ENCODE measurements at places on chromosomes 12 and 14.

DNA sequence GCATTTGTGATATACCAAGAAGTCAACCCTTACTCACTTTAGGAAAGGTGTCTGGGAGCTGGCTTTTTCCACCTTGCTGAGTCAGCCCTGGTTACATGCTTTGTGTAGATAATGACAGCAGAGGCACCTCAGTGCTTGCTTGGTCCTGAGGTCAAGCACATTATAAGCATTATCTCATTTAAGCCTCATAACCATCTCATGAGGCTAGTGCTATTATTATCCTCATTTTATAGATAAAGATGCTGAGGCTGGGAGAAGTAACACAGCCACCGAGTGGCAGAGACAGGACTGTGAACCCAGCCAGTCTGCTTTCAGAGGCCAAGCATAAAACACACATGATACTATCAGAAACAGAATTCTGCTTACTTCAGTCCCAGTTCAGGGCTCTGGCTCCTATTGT lies 29.4 kb downstream of the MAX start:
- no peak for DNase-seq

- DNase-seq: peak; percentile 84
These were observed at the start of gene MIPOL1 for GRCh38 chr14:37197421-37198272. TSS of gene MIPOL1 (plus strand) at chr14:37197937. CDS start at chr14:37247889, 49,952 bp downstream.

DNA sequence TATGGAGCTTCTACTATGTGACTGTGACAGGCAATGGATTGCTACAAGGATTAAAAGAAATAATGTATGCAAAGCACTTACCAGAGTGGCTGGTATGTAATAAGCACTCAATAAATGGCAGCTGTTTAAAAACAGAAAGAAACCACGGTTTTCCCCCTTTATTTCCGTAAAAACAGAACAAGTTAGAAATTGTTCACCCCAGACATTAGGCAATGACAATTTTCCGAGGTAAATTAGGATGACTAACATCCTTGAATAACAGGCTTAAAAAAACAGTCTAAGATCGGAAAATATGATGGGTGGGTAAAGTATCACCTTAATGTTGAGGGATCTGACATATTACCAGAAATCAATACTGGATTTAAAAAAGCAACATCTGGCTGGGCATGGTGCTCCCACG lies 20.9 kb upstream of the CNIH1 start:
- DNase-seq: no peak

DNA sequence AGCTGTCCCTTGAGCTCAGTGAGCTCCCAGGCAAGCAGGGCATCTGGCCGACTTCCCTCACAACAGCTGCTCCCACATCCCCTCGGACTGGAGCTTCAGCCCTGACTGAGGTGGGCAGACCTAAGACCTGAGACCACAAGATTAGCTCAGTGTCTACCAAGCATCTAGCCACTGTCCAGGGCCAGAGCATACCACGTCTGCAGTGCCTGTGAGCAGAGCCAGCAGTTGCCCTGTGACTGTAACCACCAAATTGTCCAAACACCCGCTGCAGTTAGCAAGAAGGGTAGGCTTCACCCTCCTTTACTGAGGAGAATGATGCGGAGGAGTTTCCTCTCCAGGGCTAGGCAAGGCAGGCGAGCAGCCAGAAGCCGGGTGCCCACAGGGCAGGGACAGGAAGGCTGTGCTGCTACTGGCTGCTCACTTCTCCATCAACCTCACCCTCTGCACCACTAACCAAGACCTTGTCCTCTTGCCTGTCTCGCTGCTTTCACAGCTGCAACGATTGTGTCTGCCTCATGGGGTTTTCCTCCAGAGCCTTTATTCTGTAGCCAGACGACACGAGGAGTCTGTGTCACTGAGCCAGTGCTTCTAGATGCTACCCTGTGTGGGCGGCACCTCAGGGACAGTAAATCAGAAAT lies 53.9 kb downstream of the ANAPC7 start:
- no peak for DNase-seq

DNA sequence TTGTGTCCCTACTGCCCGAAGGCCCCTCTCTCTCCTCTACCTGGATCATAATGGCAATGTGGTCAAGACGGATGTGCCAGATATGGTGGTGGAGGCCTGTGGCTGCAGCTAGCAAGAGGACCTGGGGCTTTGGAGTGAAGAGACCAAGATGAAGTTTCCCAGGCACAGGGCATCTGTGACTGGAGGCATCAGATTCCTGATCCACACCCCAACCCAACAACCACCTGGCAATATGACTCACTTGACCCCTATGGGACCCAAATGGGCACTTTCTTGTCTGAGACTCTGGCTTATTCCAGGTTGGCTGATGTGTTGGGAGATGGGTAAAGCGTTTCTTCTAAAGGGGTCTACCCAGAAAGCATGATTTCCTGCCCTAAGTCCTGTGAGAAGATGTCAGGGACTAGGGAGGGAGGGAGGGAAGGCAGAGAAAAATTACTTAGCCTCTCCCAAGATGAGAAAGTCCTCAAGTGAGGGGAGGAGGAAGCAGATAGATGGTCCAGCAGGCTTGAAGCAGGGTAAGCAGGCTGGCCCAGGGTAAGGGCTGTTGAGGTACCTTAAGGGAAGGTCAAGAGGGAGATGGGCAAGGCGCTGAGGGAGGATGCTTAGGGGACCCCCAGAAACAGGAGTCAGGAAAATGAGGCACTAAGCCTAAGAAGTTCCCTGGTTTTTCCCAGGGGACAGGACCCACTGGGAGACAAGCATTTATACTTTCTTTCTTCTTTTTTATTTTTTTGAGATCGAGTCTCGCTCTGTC lies 1.8 kb downstream of the INHBE start:
- DNase-seq: no peak

DNA sequence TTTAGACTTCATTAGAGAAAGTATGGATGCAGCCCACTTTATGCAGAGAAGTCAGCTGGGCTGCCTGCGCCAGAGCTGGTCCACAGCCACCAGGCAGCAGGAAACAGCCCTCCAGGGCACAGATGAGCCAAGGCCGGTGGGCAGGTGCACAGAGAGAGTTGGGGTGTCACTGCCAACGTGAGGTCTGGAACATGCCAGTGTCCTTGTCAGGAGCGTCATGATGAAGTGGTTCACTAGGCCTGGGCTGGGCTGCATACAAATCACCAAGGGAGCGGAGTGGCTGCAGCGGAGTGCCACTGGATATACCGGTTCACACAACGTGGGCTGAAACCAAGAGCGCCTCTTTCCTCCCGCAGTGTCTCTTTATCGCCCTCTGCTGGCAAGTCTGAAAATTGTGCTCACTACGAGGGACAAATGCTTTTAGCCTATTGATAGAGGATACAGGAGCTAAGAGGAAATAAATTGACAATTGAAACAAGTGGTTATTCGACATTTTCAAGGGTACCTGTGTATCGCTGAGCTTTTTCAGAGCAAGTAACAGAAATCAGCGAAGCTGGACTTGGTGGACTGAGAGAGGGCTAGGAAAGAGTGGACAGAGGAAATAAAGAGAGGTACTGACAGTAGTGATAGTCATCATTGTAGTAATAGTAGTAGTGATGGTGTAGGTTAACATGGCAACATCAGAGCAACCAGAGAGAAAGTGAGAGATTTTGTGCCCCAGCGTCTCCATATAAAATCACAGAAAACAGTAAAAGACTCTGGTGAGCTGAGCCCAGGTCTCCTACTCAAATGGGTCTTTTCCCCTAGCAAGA lies 52.0 kb upstream of the ITPR2 start:
- DNase-seq: peak; percentile 88

GRCh38 chr14:104813286-104813685 lies 12.4 kb downstream of the ZBTB42 start:
- no peak for DNase-seq

GRCh38 chr12:6452245-6452943 lies 552 bp downstream of the TAPBPL start:
- DNase-seq: no peak

GRCh38 chr12:64681200-64682052 lies 71.1 kb downstream of the RASSF3 start:
- no peak for DNase-seq

DNA sequence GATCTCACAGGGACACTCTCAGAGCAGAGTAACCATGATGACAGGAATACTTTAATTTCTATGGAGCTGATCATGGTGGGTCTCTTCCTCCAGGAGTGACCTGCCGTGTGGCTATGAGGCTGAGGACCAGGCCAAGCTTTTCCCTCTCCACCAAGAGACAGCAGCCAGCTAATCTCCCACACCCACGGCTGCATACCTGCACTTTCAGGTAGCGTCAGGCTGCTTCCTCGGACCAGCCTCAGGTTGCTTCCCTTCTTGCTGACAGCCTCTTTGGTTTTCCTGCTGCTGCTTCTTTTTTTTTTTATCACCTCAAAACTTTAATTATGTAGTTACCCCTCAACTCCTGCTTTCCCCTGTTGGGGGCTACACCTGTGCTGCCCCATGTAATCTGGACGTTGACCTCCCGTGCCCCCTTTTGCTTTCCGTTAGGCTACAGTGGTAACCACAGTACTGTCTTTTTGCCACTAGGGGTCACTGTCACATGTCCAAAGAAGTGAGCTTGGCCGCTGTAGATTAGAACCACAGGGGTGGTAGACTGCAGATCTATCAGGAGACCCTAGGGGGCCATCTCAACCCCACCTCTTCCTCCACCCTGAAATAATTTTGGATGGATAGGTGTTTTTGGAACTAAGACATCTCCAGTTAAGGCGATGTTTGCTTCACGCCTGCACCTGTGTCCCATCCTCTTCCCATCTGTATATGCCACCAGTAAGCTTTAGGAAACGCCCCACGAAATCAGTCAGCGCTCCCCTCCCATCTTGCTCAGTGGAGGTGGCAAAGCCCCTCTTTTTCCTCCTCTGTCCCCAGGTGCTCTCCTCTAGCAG lies 7.8 kb upstream of the PIP4K2C start:
- peak; percentile 83 for DNase-seq

DNA sequence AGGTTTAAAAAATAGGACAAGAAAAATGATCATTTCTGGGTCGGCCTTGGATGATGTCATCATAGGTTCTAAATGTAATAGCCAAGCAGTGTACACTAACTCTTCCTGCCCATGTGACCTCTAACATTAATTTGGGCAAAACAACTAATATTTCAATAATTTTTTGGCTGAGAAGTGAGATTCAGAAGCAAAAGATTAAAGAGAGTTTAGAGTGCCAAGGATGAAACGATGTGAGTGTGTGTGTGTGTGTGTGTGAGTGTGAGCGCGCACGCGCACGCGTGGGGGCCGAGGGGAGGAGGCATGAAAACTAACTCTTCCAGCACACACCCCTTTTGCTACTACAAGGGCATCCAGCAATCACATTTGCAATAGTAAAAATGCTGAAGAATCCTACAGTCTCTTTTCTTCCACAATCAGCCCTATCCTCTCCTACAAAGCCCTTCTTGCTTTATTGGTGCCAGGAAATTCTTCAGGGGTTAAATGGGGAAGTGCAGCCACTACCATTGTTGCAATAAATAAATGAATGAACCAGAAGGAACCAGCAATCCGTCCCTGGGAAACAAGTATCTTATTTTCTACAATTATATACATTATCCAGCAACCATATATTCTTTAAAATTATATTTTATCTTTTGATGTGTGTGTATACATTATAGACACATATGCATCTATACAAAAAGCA lies 52.9 kb downstream of the PEBP1 start:
- no peak for DNase-seq

All from ecto neural progenitor cell (in vitro differentiated cells).